Fibroblast of lung (primary cell): ENCODE measurements at places on chromosomes 11 and 22.

DNA sequence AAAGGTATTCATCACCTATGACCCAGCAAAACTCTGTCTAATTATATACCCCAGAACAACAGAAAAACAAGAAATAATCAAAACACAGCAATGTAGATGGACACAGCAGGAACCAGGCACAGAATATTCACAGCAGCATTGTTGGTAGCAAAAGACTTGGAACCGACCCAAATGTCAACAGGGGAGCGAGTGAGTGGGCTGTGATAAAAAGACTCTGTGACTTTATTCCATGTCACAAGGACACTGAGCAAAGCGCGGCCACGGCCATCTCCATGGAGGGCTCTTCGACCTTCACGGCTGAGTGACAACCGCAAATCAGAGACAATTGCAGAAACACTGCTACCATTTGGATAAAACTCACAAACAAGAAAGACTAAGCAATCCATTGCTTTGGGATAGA lies 1373.1 kb downstream of the TBC1D22A start:
- no peak for DNase-seq

- DNase-seq: no peak
Observed at GRCh38 chr22:39664485-39665200, 94.1 kb downstream of the CACNA1I start.

DNA sequence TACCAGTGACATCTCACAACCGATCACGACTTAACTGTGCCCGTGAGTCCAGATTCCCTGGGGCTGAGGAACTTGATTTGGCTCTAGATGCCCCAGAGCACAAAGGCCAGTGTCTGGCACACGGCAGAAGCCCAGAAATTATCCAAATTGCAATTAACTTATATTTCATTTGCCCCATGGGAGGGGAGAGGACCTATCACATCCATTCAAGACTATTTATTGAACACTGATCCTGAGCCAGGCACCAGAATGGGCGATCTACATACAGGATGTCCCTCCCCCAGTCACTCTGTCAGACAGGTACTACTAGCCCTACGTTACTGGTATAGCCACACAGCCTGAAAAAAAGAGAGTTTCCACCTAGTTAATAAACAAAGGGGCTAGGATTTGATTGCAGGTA lies 5.1 kb downstream of the DNAL4 start:
- no peak for DNase-seq

- no peak for DNase-seq
Observed at GRCh38 chr22:23549198-23549595, 30.9 kb downstream of the IGLL1 start.

GRCh38 chr11:20075627-20076026 lies 84.6 kb downstream of the DBX1 start:
- DNase-seq: no peak
